Testis (tissue), 5 donors: ENCODE measurements at places on chromosomes 2 and 18. TPM values are rescaled to one million over a fixed set of nuclear protein-coding genes. Genes with fewer than 3 reads are reported as not detected.
A peak's percentile ranks its signal among the peaks of the same experiment; 100 is the strongest.

TDRD15 gene
- 11.3 TPM for total RNA-seq

PFN4 gene
- 62.8 TPM for total RNA-seq

GPR75 gene
- total RNA-seq: 6.8 TPM

SPEG gene
- total RNA-seq: 23.0 TPM

- no peak for DNase-seq
- no peaks in the 10 kb centered on the region for H3K4me1 ChIP-seq
- H3K36me3 ChIP-seq: no peaks in the 10 kb centered on the region
- no peaks in the 10 kb centered on the region for H3K27me3 ChIP-seq
Observed at GRCh38 chr2:44335806-44336538, 25.3 kb downstream of the PREPL start.

DNA sequence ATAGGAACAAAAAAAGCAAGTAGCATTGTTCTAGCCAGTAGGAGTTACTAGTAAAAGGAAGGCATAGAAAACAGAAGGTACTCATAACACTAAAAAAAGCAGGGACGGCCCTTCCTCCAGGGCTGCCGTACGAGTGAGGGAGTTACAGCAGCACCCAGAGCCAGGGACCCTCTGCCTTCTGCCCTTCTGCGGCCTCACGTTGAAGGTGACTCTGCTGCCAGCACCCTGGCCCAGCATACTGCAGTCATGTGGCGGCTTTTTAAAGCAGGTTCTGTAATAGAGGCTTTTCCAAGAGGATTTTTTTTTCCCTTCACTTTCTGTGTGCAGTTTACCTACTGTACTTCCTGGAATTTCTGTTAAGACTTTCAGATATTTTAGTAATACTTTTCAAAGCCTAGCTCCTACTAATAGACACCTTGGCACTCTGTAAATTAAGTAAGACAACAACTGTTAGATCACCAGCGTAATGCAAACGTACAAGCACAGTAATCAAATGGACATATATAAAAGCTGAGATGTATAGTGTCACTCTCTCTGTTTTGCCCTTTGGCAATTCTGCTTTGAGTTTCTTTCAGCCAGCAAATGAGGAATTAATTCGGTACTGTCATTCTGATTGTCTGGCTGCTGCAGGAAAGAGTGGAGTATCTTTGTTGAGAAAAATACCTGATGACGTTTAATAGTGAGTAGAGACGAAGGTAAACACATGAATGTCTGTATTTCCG, 161.5 kb downstream of the PTGR3 start:
- H3K4me3 ChIP-seq: no peak overlapping the region
- H3K4me1 ChIP-seq: no peaks in the 10 kb centered on the region
- H3K36me3 ChIP-seq: no peaks in the 10 kb centered on the region
- H3K27me3 ChIP-seq: no peaks in the 10 kb centered on the region

DNA sequence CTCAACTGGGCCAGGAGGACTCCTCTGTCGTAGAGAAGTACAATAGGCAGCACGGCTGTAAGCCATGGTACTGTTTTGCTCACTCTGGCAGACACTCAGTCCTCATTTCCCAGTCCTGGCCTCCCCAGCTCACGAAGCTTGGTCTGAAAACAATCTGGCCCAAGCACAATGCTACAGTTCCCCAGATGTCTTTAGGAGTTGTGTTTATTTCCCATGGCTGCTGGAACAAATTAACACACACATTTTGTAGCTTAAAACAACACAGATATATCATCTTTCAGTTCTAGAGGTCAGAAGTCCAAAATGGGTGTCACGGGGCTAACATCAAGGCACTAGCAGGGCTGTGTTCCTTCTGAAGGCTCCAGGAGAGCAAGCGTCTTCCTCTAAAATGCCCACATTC, 13.0 kb downstream of the FABP1 start:
- no peaks in the 10 kb centered on the region for H3K36me3 ChIP-seq
- no peak for DNase-seq
- no peaks in the 10 kb centered on the region for H3K27me3 ChIP-seq
- no peak overlapping the region for H3K4me3 ChIP-seq
- H3K4me1 ChIP-seq: no peaks in the 10 kb centered on the region

DNA sequence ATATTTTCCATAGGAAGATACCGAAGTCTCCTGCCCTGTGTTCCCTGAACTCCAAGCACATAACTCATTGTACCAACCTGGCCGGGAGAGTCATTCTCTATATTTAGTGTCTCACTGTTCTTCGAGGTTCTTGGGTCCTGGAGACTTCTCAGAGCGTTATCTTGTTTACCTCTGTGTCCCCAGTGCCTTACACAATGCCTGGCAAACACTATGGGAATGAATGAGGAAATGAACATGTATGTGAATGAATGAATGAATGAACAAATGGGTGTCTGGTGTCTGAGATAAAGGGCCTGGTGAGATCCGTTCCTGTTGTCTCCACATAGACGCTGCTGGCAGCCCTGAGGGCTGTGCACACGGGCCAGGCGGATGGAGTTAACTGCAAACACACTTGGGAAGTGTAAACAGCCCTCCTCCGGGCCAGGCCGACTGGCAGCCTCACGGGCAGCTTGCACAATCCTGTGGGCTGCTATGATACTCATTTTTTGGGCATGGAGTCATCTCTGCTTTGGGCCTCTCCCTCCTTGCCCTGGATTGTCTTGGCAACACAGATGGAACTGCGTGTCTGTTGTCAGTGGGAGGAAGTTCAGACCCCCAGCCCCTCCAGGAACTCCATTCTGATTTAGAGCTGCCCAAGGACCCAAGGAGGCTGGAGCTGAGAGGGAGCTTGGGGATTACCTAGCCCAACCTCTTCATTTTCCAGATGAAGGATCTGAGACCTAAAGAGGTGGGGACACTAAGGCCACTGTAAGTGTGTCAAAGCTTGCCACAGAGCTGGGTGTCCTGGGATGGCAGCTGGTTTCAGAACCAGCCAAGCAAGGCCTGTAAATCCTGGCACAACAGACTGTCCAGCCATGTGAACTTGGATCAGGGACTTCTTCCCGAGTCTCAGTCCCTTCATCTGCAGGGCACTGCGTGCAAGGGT, 124.4 kb downstream of the INHBB start:
- no peak overlapping the region for H3K4me3 ChIP-seq
- peak; percentile 62 for DNase-seq
- no peaks in the 10 kb centered on the region for H3K36me3 ChIP-seq
- no peaks in the 10 kb centered on the region for H3K27me3 ChIP-seq

DNA sequence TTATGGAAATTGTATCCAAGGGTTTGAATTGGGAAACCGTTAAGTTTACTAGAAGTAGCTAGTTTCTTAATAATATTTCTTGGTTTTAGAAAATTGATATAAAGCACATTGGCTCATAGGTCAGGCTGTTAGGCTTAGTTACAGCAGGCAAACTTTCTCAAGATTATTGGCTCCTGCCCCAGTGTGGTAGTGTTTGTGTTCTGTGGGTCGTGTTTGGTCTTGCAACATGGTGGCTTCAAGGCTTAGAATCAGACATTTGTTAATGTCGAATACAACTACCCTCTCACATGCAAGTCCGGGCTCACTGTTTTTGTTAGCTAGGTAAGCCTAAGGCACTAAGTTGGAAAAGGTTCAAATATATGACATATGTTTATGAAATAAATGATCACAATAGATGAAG, 19.6 kb downstream of the CERS6 start:
- no peaks in the 10 kb centered on the region for H3K27me3 ChIP-seq
- H3K4me1 ChIP-seq: peaks cover 3% of the 10 kb centered on the region
- no peak overlapping the region for H3K27ac ChIP-seq
- H3K4me3 ChIP-seq: no peak overlapping the region
- no peaks in the 10 kb centered on the region for H3K36me3 ChIP-seq

DNA sequence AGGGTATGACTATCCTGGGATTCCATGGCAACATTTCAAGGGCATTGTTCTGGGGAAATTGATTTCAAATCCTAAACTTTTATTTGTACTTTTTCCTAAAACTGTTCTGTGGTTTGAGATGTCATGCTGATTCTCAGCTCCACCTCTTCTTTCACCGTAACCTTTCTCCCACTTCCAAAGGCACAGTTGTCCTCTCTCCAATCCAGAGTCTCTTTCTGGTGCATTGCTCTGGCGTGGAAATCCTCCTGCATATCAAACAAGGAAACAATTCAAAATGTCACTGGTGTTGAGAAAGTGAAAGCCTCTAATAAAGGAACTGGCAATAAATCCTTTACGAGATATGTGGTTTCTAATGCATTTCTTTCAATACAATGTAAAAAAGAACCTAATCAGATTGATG, 155.1 kb upstream of the CDH2 start:
- H3K4me1 ChIP-seq: no peaks in the 10 kb centered on the region
- no peak for DNase-seq
- H3K27ac ChIP-seq: no peak overlapping the region
- H3K4me3 ChIP-seq: no peak overlapping the region
- H3K27me3 ChIP-seq: no peaks in the 10 kb centered on the region

DNA sequence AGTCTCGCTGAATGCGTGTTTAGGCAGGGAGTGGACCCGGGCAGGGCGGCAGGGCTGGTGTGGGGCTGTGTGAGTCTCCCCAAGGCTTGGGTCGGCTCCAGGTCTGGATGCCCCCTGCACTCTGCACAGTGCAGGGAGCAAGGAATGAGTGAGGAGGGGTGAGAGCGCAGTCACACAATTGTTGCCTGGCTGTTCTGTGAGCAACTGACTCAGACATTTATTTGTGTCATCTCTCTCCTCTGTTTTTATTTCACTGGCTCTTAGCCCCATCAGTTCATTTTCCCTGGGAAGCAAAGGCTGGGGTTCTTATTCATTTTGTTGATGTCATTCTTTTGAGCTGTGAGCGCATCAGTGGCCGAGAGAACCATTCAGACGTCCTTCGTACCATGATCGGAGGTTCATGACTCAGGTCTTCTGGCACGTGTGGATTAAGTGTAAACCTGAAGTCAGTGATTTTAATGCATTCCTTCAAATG, 61.1 kb downstream of the GATA6 start:
- no peak for DNase-seq
- no peaks in the 10 kb centered on the region for H3K27me3 ChIP-seq
- no peaks in the 10 kb centered on the region for H3K36me3 ChIP-seq

GRCh38 chr2:20443276-20443920, 3.5 kb upstream of the RHOB start:
- no peaks in the 10 kb centered on the region for H3K27me3 ChIP-seq
- no peak overlapping the region for H3K4me3 ChIP-seq
- DNase-seq: peak; percentile 39
- H3K36me3 ChIP-seq: no peaks in the 10 kb centered on the region
